ENCODE measurements at places on chromosomes 7 and 10. TPM values are rescaled to one million over a fixed set of nuclear protein-coding genes. Genes with fewer than 3 reads are reported as not detected.

Gene SFXN2
- 18.9 TPM for total RNA-seq

Gene HYAL4
- total RNA-seq: not detected

- no peak for DNase-seq
Measured at GRCh38 chr7:85974176-85974575, 669.5 kb upstream of the GRM3 start.

DNA sequence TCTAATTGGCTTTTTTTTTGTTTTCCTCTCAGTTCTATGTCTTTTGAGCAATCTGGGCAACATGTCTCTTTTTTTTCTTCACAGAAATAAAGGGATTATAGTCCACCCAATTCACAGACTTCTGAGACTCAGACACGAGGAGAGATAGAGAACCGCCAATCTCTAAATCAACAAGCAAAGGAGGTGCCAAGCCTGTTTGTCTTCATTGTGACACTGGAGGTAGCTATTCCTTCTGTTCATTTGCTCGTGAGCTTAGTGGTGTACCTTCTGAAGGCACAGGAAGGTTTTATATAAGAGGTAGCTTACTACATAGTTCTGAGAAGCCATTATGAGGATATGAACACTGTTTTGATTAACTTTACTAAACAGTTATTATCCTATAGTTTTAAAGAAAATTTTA lies 6.1 kb downstream of the EPHB6 start:
- no peak for DNase-seq

Gene KCNIP2
- 0.14 TPM for total RNA-seq

- DNase-seq: no peak
Measured at GRCh38 chr10:129259128-129259815, 207.8 kb upstream of the MGMT start.

GRCh38 chr7:55120074-55120473 lies 101.3 kb downstream of the EGFR start:
- DNase-seq: no peak

Gene MSMB
- not detected for total RNA-seq

DNA sequence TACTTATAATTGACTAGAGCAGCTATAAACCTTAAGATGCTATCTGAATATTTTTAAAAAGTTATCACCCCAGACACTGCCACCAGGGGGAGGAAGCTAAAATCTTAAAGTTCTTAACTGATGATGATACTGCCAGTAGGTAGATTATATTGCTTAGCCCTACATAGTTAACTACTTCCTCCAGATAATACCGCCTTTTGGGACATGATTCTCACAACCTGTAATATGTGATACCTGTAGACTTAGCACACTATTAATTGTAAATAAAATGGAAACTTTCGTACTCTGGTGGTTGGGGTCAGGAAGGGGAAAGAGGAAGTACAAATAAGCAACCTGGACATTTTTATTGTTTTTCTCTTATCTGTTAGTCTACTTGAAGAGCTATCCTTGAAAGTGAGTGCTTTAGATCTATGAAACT lies 268.9 kb downstream of the ADK start:
- no peak for DNase-seq

Gene RSPH10B2
- total RNA-seq: 0.07 TPM

DNA sequence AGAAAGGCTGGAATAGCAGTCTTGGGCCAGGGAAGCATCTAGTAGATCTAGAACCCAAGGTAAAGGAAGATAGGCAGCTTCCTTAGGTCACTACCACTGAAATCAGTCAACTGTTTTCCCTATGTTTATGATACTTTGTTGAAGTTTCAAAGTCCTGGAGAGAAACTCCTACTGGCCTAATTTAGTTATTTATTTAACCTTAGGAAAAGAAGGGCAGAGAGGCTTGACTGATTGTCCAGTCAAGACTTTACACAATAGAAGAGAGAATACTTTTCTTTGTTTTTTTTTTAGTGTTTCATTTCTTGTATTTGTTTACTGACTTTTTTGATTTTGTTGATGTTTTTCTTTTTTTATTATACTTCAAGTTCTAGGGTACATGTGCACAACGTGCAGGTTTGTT lies 138.9 kb upstream of the PHYHIPL start:
- no peak for DNase-seq

DNA sequence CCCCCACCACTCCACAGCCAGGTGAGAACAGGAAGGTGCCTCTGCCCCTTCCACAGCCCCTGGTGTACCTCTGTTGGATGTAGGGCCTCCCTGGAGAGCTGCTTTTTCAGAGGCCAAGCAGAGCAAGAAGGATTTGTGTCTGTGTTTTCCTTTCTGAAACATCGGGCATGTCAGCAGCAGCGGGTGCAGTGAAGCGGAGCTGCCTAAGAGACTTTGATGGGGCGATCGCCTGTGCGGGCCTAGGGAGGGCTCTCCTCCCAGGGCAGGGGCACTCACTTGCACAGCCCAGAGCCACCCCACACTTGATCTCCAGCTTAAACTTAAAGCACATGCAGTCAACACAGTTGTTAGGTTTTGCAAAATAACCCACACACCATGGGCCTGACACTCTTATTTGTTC lies 324.7 kb downstream of the ACTR3B start:
- DNase-seq: no peak

- DNase-seq: no peak
Measured at GRCh38 chr10:34028936-34029335, 694.5 kb upstream of the NRP1 start.

DNA sequence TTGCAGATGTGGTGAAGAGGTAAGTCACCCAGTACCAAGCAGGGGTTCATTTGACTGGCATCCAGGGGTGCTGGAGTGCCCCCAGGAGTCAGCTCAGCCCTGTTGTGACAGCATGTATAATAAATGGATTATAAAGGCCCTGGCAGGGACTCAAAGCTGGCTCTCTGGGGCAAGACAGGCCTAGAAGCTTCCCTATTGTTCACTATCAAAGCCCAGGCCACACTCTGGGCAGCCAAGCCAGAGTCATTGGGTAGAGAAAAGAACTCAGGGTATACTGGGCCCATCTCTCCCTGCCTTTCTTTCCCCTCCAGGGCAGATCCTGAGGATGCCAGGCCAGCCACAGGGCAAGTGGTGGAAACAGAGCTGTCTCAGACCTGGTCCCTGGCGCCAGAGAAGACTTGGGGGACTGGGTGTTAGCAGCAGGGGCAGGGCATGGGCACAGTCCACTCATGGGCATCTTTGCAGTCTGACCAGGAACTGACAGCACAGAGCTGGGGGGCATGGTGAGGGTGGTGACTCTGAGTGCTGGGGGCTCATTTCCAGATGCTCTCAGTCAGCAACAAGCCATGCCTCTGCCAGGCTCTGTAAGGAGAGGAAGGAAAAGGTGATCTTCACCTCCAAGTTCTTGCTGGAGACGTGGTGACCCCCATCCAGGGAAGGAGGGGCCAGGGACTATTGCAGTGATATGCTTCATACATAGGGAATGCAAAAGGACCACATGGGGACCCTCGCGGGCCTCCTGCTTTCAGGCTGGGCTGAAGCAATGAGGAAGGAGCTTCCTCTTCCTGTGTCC lies 11.7 kb downstream of the RBP3 start:
- no peak for DNase-seq

Gene MNX1
- 2.1 TPM for total RNA-seq

DNA sequence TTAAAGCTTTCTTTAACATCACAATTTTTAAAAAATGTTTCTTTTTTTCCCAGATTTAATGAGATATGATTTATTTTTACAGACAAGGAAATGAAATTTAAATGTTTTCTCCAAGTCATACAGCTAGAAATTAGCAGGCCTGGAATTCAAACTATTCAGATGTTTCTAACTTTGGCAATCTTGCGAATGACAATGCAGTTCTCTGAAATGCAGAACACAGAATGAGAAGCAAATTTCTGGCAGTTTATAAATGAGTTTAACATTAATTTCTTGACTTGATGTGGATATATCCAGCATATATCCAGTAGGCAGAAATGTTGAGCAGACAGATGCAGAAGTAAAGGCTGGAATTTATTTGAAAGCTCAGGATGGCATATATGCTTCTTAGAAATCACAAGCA lies 227.5 kb downstream of the THSD7A start:
- DNase-seq: no peak

DNA sequence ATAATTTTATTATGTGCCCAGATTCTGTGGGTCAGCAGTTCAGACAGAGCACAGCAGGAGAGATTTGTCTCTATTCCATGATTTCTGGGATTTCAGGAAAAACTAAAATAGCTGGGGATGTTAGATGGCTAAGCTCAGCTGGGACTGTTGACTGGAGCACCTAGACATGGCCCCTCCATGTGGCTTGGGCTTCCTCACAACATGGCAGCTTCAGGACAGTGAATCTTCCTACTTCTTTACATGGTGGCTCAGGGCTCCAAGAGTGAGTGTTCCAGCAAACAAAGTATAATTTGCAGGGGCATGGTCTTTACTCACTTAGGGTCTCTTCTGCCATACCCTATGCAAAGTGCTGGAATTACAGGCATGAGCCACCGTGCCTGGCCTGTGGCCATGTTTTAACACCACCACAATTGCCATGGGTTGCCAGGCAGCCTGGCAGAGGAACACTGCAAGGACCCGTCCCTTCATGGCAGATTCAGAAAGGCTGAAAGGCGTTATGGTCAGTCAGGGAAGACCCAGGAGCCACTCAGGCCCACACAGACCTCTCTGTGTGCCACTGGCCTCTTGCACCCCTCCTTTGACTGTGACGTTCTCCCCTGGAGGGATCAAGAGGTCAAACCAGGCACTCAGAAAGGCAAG lies 50.8 kb upstream of the ZMIZ1 start:
- no peak for DNase-seq

Gene GHRHR
- total RNA-seq: not detected

- DNase-seq: no peak
Measured at GRCh38 chr7:103843689-103844480, 145.6 kb downstream of the RELN start.

DNA sequence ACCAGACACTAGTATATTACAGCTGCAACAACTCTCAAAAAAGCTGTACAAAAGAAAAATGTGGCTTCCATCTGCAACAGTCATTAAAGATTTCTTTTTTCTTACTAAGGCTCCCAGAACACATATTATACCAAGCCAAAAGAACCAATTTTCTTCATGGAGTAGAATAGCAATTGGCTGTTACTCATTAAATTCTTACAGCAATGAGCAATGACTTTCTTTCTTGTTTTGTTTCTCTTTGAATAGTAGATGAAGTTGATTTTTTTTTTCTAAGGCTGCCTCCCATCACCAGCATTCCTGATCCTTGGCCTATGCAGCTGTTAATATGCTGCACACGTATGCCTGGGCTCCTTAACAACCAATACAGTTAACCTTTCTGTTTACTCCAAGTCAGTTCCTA lies 36.6 kb upstream of the SPOCK2 start:
- DNase-seq: no peak

- DNase-seq: peak; percentile 67
Measured at GRCh38 chr10:4982764-4983226, 19.6 kb downstream of the AKR1C1 start.

Measured in epithelial cell of proximal tubule (primary cell).